A549 treated with Mapracorat at 1 μM for 4 hours (cell line): ENCODE measurements at places on chromosomes 1 and 21. TPM values are rescaled to one million over a fixed set of nuclear protein-coding genes. Genes with fewer than 3 reads are reported as not detected.

The UBE2U gene
- total RNA-seq, result not detected in 5 replicates

The HTR6 gene
- total RNA-seq, result 0.15 to 0.22 TPM (median 0.19 TPM) in 4 of 5 replicates, not detected in the other

The ADAMTS4 gene
- 0.02 TPM in 1 of 5 replicates, not detected in the others for total RNA-seq

The SPATA17 gene
- 1.4 to 3.2 TPM (median 2.4 TPM) in 5 replicates for total RNA-seq
